Cardiac fibroblast (primary cell): ENCODE measurements at places on chromosomes 1 and 21.

- DNase-seq, result no peak
These were observed 3.9 kb upstream of the HES4 start for GRCh38 chr1:1003618-1004419.

GRCh38 chr1:64856553-64856952, 109.8 kb downstream of the JAK1 start:
- DNase-seq, result peak; percentile 16

DNA sequence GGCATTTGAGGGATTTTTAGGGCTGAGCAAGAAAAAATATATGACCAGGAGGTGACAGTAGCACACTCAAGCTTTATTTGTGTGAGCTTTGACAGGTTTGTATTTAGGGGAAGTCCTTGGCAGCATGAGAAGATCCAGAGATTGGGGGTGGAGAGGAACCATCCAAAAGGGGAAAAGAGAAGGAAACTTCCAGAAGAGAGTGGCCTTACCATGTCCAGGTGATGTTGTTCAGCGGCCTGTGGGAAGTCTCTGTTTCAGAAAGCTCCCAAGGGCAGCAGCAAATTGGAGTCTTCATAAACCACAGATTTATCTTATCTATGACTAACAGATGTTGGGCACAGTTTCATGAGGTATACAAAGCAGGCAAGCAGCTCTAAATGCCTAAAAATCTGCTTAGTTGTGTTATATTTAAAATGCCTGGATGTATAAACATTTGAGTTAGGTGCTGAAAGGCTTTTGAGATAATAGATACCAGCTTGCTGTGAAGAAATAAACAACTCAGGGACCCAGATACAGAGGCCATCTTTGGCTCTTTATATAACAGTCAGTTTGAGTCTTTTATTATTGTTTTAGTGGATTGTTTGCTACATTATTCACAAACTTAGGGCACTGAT, 21.2 kb upstream of the ADAR start:
- DNase-seq, result no peak

GRCh38 chr1:87325982-87326738, 2.5 kb upstream of the LMO4 start:
- DNase-seq, result peak; percentile 69

DNA sequence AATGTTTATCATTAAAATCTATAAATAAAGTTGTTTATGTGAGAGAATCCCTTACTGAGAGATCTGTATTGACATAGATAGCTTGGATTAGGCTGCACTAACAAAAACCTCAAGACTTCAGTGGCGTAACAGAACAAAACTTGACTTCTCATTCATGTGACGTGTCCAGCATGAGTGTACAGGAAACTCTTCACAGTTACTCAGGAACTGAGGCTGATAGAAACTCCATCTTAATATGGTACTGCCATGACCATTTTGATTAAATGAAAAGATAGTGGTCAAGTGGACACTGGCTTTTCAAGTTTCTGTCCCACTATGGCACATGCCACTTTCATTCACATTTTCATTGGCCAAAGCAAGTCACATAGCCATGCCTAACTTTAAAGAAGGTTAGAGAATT, 3.7 kb downstream of the ST3GAL3 start:
- DNase-seq, result peak; percentile 73

DNA sequence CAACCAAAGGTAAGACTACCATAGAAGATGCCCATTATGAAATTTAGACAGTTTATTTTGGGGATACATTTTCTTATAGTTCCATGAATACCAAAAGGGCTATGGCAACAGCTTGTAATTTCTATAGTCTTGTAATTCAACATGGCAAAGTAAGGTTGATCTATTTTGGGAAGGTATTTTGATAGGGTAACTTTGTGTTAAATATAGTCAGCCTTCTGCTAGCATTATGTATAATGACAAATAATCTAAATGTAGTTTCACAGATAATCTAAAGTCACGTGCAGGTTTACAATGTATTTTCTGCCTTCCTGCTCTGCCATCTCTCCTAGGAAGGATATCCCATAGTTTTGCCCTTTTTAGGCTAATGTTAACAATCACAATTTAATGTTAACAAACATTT, 85.9 kb upstream of the DPH5 start:
- no peak for DNase-seq

- peak; percentile 56 for DNase-seq
These were observed 57.2 kb upstream of the PUM1 start for GRCh38 chr1:31122741-31123140.

GRCh38 chr1:181126289-181126688, 37.8 kb downstream of the IER5 start:
- no peak for DNase-seq

DNA sequence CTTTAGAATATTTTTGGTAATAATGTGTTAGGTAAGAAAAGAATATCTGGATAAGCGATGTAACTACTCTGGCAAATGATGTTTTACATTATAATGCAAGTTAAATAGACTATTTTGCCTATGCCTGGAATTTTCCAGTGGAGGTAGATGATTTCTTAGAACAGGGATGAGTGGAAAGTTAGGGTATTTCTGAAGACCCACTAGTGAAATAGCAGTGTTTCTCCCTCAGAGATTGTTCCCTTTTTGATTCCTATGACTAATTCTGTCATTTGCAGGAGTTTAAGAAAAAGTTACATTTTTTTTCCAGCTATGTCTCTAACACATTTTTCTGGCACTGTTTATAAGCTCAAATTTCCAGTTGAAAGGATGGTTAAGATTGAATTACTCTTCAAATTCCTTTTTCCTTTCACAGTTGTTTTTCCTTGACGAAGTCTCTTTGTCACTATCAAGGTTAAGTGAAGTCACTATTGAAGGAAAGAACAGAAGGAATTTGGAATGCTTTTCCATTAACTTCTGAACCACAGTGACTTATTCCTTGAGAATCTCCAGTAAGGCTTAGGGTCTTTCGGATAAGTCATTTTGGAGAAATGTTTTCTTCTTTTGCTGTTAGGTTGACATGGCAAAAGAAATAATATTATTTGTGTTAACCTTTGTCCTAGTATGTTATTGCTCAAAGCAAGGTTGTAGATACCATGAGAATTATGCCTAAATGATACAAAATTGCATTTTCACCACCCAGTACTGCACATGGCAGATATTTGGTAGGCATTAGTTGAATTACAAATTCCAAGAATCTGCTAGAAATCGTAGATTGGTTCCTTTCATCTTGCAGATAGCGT, 42.9 kb upstream of the ZNF326 start:
- peak; percentile 48 for DNase-seq

- no peak for DNase-seq
These were observed 3.9 kb downstream of the OBSCN start for GRCh38 chr1:228211531-228212414.

- DNase-seq, result no peak
These were observed 5.3 kb downstream of the LRRC40 start for GRCh38 chr1:70200065-70200464.

GRCh38 chr21:44050276-44050675, 38.2 kb downstream of the TRAPPC10 start:
- DNase-seq, result no peak

DNA sequence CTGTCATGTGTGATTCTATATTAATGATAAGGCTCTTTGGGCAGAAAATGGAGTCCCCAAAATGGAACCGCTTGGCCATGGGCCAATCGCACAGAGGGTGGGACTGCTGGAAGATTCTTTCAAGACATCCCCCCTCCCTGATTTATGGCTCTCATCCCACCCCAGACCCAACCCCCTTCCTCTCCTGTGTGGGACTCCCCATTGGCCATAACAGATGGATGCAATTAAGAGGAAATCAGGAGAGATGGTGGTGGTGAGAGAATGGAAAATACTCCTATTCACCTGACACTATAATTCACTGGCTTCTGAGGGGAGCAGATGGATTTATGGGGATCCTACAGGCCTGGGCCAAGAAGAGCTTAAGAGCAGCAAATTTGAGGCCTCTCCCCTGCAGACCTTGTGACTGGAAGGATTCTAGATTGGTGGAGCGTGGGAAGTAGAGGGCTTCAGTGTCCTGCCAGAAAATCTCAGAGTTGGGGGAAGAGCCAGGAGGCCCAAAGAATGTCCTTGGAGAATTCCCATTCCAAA, 1.7 kb downstream of the IGFN1 start:
- DNase-seq, result no peak

DNA sequence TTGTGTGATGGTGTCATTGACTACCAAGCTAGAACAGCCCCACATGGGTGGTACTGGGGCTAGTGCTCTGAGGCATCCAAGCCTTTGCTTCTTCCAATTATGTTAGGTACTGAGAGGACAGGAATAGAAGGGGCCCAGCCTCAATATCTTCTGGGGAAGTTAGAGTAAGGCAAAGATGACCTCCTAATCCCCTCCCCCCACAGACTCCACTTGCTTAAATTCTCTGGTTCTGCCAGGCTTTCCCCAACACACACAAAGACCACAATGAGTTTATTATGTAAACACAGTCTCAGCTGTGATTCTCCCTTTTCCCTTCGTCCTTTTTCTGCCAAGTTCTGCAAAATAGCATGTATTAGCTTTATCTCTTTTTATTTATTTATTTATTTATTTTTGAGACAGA, 3.1 kb upstream of the TACSTD2 start:
- no peak for DNase-seq

DNA sequence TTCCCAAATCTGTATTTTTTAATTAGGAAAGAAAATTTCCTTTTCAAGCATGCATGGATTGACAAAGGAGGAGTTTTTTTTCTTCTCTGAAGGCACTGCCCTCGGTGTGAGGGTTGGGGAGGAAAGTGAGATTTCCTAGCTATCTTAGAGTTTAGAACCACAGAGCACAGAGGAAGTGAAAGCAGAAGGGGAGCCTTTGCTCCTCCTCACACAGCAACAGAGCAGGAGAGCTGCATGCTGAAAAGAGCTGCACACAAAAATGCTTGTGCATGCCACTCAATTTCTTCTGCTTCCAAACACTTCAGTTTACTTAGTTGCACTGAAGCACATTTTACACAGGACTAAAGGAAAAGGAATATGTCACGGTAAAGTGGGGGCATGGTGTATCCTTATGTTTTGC, 308.1 kb downstream of the GPATCH2 start:
- no peak for DNase-seq

DNA sequence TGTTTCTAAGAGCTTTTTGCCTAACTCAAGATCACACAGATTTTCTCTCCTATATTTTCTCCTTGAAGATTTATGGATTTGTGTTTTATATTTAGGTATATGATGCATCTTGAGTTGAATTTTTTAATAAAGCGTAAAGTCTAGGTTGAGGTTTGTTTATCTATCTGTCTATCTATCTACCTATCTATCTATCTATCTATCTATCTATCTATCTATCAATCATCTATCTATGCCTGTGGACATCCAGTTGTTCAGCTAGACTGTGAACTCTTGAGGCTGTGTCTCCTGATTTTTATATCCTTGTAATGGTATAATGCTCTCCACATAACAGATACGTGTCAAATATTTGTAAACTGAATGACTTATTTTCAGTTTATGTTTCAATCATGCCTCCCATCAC, 120.1 kb downstream of the DNAH14 start:
- no peak for DNase-seq

DNA sequence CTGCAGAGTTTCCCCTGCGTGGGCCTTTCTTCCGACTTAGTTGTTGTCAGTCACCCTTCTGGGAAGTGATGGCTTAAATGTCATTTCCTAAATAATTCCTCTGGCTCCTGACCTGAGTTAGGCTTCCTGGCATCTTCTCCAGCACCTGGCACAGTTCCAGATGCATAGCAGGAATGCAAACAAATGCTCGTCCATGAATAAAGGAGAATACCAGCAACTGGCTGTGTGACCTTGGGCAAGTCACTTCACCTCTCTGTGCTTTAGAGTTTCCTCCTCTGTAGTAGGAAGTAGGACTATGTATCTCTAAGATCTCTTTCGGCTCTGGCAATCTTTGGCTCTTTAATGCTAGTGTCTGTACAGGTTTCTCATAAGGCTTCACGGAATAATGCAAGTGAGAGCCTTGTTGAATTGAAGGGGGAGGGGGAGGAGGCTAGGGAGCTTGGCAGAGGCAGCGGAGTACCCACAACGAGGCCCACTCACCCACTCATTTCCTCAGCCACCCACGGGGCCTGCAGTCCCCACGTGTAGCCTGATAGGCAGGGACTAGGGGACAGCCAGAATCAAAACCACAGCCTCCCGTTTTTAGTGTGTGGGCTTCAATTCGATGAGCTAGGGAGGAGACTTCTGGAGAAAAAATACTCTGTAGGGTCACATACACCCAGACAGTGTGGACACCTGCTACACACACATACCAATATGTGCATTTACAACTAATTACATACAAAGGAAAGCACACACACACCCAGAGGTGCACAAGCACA, 48.1 kb downstream of the TENT5C start:
- peak; percentile 19 for DNase-seq

DNA sequence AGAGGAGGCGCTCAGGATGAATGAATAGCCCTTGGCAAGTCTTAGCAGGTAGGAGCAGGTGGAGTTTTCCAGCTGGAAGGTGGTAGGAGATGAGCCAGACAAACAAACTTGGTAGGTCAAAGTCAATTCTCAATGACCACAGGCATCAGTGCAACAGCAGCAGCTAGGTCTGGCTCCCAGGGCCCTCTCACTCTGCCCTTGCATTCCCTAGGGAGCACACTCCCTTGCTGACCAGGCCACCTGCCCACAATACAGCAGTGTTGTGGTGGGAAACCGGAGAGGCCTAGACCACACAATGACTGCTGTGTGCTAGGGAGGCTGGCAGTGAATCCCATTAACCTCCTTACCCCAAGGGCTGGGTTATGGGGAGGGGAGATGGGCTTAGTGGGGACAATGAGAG, 13.0 kb upstream of the PAQR6 start:
- no peak for DNase-seq

DNA sequence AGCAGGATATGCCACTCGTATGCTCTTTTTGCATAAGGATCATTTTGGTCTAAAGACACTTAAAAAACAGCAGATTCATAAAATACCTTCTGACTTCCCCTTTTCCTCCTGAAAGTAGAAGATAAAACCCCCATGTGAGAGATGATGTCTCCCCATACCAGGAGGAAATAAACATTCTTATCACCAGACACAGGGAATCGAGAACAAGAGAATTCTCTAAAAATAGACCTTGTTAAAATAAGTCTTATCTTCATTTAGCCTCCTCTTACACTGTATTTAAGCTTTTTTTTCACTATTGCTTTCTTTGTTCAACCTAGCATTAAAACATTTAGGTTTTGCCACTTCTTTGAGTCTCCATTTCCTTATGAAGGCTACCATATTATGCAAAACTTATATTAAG, 709.3 kb downstream of the KCNT2 start:
- DNase-seq, result no peak

- no peak for DNase-seq
These were observed 569.0 kb downstream of the LTN1 start for GRCh38 chr21:28423521-28424190.

DNA sequence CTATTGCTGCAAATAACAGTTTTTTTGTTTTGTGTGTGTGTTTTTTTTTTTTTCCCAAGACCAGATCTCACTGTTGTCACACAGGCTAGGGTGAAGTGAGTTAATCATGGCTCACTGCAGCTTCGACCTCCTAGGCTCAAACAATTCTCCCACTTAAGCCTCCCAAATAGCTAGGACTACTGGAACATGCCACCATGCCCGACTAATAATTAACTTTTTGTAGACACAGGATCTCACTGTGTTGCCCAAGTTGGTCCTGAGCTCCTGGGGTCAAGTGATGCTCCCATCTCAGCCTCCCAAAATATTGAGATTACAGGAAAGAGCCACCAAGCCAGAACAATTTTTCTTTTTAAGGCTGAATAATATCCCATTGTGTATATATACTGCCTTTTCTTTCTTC, 34.9 kb downstream of the DRAM2 start:
- DNase-seq, result no peak
